ENCODE measurements at places on chromosomes 16 and 17.

GRCh38 chr17:45357364-45357997 is 40.7 kb upstream of the MAP3K14 start:
- no peak for DNase-seq

- DNase-seq = no peak
These were observed 36.5 kb upstream of the TOB1 start for GRCh38 chr17:50902372-50903353.

GRCh38 chr17:67585077-67585602 is 132.6 kb upstream of the NOL11 start:
- DNase-seq = no peak

GRCh38 chr17:1727258-1727789 is 2.8 kb downstream of the WDR81 start:
- DNase-seq = no peak

- DNase-seq = no peak
These were observed 1.6 kb downstream of the SPEM2 start for GRCh38 chr17:7426896-7427489.

GRCh38 chr17:29726715-29727252 is 104.1 kb upstream of the CORO6 start:
- DNase-seq = no peak
